ENCODE measurements at places on chromosomes 7 and 10. TPM values are rescaled to one million over a fixed set of nuclear protein-coding genes. Genes with fewer than 3 reads are reported as not detected.

- DNase-seq = no peak
Measured at GRCh38 chr10:13222566-13222965, 11.6 kb downstream of the UCMA start.

DNA sequence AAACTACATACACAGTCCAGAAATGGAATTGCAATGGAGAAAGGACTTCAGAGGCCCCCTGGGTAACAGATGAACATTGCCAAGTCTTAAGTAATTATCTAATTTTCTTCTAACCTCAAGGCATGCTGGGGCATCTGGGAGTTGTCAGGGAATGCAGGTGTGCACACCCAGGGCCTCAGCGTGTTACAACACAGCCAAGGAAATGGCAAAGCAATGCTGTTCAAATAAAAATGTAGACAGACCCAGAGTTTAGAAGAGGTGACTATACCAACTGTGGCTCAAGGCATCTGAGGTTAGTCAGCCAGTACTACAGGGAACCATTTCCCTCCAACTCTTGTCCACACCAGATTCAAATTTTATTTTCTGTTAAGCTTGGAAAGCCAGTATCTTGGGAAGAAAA is 73.6 kb downstream of the CCDC3 start:
- no peak for DNase-seq

DNA sequence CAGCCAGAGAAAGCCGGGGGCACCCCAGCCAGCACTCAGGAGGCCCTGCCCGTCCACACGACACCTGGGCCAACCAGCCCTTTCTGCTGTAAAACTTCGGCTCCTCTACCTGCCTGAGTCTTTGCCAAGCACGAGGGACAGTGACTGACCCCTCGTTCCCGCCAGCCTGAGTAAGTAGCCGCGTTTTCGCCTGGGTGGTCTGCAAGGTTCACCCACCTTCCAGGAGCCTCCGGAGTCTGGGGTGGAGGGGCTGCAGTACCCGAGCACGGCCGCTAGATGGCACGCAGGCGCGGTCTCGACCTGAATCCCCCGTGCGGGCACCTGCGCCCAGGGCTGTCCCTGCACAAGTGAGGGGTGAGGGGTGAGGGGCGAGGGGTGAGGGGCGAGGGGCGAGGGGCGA is 192.7 kb downstream of the PTPRN2 start:
- no peak for DNase-seq

DNA sequence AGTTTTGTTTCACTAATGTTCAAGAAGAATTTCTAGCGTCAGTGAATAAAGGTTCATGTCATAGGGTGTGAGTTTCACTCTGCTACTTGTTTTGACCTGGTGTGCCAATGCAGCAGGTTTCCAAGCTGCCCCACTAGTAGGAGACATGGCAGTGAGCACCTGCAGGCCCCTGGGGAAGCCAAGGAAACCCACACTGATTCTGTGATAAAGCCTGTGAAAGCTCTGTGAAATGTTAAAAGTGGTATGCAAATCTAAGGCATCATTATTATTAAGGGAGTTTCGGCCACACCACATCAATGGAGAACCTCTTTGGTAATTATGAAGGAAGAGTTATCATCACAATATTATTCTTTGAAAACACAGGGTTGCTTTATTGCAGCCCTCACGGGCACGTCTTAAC is 46.4 kb downstream of the ABCB5 start:
- no peak for DNase-seq

GRCh38 chr10:12638781-12639180 is 289.4 kb downstream of the CAMK1D start:
- no peak for DNase-seq

GRCh38 chr7:132576721-132577085 is 433 bp upstream of the PLXNA4 start:
- DNase-seq = no peak

DNA sequence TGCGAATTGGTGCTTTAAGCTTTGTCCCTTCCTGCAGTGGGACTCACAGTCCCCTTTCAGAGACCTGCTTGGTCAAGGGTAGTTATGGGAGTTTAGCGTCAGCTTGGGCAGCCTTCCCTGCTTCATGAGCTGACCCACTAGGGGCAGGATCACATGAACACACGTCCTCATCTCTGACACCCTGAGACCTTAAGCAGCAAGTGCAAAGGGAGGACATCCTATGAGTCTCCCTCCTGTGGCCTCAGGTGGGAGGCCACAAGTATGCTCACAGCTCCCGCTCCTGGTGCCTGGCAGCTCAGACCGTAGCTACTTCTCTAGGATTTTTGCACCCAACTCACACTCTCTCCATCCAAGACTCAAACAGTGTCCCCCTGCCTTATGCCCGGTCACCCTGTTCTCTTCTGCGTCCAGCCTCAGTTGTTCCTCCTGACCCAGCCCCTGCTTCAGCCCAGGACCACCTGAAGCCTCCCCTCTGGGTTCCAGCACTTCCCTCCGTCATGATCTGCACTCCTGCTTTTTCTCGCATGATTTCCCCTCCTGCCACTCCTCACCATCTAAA is 136.6 kb upstream of the FAM20C start:
- DNase-seq = no peak

DNA sequence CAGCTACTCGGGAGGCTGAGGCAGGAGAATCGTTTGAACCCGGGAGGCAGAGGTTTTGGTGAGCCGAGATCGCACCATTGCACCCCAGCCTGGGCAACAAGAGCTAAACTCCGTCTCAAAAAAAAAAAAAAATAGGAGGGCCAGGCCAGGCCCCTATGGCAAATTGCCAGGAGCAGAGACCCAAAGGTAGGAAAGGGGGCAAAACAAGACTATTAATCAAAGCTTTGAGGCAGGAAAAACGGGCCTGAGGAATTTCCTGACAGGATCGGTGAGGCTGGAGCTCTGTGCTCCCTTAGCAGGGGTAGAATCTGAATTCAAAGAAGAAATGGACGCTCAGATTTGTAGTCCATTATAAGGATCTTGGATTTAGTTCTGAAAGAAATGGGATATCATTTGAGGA is 2.8 kb upstream of the VOPP1 start:
- no peak for DNase-seq

DNA sequence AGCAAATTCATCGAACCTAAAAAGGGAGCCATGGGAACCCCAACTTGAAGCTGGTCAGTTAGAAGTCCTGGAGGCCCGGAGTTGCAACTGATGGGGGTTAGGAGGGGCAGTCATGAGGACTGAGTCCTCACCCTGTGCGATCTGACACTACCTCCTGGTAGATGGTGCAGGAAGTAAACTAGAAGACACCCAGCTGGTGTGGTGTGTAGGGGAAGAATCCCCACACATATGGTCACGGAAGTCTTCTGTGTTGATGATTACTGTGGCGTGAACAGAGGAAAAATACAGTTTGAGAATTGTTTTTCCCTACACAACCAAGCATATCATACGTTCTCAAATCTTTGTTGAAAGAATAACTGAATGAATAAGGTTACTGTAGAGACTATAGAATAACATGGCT is 164.6 kb upstream of the KCTD7 start:
- no peak for DNase-seq

GRCh38 chr10:6399231-6399741 is 180.8 kb downstream of the PRKCQ start:
- DNase-seq = peak; percentile 93

DNA sequence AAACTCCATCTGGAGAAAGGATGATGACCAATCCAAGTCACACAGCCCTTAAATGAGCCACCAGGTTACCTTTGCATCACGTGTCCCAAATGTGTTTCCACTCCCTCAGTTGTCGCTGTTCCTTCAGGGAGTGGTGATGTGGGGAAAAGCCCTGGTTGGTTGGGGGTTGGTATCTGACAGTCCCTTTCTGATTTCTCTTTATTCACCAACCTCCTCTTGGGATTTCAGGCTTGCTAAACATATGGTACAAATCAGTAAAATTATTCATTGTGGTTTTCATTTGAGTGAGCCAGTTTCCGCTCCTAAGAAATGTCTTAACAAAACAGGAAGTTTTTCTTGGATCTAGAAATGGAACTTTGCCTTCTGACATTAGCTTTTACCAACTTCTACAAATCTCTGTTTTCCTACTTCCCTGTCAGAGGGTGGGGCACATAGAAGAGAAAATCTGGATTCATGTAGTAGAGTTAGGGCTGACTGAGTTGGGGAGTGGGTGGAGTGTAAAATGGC is 40.0 kb upstream of the KMT2E start:
- peak; percentile 97 for DNase-seq

DNA sequence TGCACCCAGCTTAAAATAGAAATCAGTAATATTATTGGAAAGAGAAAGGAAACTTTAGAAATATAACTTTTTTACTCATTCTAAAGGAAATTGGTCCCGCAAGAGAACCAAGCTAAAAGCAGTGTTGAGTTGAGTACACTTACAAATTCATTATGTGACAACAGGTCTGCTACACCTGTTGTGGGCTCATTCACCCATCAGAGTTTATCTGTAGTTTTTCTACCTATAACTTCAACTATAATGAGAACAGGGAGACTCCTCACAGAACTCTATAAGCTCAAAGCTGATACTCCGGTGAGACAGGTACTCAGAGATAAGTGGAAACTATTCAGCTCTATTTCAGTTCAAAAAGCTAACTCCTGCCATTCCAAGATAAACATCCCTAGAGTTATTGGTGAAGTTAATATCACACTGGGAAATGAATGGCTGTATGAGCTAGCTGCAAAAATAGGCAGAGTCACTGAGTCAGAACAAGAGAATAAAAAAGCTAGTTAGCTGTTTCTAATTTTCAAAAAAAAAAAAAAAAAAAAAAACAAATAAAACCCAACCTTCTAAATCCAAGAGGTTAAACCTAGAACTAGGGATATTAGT is 121.3 kb downstream of the PPP1R3A start:
- DNase-seq = no peak

DNA sequence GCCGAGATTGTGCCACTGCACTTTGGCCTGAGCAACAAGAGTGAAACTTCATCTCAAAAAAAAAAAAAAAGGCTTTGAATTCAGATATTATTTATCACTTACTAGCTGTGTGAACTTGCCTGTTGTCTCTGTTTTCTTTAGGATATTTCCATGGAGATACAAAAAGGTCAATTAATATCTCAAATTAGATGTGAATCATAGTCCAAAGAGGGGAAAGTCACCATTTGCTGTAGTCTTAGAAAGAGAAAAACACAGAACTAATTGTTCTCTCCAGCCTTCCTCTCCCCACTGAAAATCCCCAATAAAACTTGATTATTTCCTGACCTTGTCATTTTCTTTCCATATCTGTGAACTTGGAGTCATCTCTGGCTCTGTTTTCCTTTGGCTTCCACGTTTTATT is 21.2 kb downstream of the HEPACAM2 start:
- no peak for DNase-seq

- no peak for DNase-seq
Measured at GRCh38 chr10:14540062-14540461, 209.3 kb upstream of the FRMD4A start.

DNA sequence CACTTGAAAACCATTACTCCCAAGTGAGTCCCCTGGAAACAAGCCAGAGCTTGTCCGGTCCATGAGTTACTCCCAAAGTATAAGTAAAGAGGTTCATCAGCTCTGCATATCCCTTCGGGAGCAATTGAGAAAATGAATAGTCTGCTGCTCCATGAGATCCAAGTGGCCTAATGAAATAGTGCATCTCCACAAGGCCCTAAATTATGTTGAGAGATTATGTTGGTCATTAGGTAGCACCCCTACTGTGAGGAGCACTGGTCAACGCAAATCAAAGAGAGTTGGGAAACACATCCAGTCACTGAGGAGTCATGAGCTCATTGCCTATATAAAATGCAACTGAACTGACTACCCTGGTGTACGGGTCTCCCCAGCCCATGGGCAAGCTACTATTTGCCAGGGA is 205.5 kb upstream of the AOAH start:
- no peak for DNase-seq

DNA sequence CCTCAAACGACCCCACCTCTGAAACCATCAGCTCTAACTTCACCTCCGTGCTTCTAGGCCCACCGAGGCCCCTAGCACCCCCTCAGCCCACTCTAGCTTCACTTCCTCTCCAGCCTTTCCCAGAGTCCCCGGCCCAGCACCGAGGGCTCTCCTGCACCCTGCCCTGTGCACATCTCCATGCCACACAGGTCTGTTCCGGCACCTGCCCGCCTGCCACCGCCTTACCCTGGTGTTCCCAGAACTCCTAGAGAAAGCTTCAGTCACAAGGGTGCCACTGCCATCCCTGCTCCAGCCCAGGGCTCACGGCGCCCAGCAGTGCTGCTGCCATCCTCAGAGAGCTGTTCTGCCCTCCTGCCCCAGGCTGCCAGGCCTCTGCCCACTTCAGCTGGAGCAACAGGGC is 61.3 kb upstream of the INSIG1 start:
- DNase-seq = no peak

GRCh38 chr7:37537439-37537838 is 88.8 kb upstream of the ELMO1 start:
- no peak for DNase-seq

DNA sequence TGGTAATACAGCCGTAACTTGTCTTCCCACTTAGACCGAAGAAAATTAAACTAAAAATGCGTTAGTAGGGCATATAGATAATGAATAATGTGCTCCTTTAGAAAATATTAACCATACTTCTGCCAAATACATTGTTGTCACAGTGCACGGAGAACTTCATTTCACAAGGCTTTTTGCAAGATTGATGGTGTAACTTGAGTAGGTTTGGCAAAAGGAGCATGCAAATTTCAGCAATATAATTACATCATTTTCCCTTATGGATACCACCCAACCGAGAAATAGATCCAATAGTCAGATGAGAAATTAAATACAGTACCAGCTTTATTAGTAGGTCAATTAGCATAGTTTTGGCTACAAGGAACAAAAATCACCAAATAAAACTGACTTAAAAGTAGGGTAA is 792.6 kb upstream of the C7orf33 start:
- no peak for DNase-seq

DNA sequence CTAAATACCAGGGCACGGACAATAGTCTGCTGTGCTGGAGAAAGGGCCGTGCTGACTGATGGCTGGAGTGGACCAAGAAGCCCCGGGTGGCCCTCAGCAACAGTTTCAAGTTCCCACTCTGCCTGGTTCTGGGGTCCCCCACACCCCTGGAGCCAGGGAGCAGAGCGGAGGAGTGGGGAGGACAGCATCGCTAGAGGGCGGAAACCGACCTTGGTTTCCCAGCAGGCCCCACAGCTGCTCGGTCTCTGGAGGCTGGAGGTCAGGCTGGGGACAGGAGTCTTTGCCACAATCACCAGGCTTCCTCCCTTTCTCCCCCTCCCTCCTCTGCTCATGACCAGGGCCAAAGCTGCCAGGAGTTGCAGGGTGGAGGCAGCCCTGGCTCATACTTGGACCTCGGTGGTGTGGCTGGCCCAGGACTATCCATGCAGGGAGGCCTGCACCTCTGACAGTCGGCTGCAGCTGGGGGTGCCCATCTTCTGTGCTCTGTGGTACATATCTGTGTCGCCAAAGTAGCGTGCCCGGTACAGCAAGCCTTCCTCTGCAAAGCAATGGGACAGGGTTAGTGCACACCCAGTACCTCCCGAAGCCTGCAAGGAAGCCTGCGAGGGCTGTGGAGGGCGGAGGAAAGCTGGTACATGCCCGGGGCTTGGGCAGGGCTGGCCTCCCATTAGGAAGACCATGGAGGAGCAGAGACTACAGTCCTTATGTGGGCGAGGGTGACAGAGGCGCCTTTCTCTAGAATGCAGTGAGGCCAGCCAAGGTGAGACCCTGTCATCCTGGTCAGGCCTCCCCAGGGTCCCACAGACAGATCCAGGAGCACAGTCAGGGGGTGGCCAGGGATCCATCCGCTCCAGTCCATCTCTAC is 19.1 kb downstream of the DNAJB12 start:
- DNase-seq = peak; percentile 83

GRCh38 chr7:44402401-44403060 is 77.1 kb upstream of the CAMK2B start:
- DNase-seq = no peak

Gene TCAF2
- 4.2 TPM for total RNA-seq

Gene ACTL6B
- not detected for total RNA-seq

Gene VPS50
- total RNA-seq = 32.6 TPM

Gene NUDT1
- 131 TPM for total RNA-seq

Gene FAM20C
- total RNA-seq = 312 TPM

Gene OR2A7
- not detected for total RNA-seq

Gene HOXA6
- total RNA-seq = 7.2 TPM

Gene FAM25C
- total RNA-seq = not detected

Gene PRRT4
- not detected for total RNA-seq

Data from RPMI7951 (cell line).